Effector CD4-positive, alpha-beta T cell (primary cell): ENCODE measurements at places on chromosomes 7 and 10.

- DNase-seq: no peak
Observed at GRCh38 chr7:39644170-39644569, 20.8 kb downstream of the RALA start.

- no peak for DNase-seq
Observed at GRCh38 chr10:120825878-120826769, 25.0 kb upstream of the WDR11 start.

- DNase-seq: no peak
Observed at GRCh38 chr10:63866075-63866746, 345.0 kb downstream of the REEP3 start.

GRCh38 chr7:80764132-80764531 is 125.7 kb downstream of the CD36 start:
- DNase-seq: no peak

DNA sequence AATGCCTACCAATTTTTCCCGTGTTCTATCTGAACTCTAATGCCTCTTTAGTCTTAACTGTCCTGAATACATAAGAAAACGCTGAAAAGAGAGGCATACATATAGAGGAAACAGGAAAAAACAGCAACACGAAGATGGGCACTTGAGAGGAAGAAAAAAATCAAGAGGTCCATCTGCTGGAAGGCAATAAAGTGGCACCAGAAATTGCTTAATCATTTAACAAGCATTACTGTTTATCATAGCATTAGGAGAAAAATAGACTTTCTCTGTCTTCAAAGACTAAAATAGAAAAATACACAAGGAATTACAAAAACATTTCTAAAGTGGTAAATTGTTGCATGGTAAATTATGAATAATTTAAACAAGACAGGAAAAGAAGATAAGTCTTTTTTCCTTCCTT is 35.0 kb downstream of the NSUN6 start:
- no peak for DNase-seq

GRCh38 chr7:36814311-36814710 is 90.0 kb upstream of the AOAH start:
- no peak for DNase-seq

- DNase-seq: no peak
Observed at GRCh38 chr7:95550546-95550945, 45.8 kb downstream of the PDK4 start.

GRCh38 chr7:139666501-139666900 is 111.3 kb downstream of the HIPK2 start:
- no peak for DNase-seq

DNA sequence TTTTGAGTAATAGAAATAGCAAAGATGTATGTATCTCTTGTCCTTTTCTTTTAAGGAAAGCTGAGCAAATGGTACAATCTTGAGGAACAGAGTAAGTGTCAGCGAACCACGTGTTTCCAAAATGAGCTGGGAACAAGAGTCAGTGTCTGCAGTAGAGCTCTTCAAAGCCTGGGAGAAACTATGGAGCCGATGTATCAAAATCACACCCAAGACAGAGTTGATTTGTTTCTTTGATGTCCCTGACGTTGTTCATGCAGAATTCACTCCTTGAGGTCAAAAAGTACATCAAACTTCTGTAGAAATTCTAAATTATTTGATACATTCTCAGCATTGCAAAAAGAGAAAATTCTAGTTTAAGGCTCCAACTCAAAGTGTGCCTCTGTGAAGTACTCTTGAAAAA is 216.5 kb downstream of the SKIDA1 start:
- no peak for DNase-seq

DNA sequence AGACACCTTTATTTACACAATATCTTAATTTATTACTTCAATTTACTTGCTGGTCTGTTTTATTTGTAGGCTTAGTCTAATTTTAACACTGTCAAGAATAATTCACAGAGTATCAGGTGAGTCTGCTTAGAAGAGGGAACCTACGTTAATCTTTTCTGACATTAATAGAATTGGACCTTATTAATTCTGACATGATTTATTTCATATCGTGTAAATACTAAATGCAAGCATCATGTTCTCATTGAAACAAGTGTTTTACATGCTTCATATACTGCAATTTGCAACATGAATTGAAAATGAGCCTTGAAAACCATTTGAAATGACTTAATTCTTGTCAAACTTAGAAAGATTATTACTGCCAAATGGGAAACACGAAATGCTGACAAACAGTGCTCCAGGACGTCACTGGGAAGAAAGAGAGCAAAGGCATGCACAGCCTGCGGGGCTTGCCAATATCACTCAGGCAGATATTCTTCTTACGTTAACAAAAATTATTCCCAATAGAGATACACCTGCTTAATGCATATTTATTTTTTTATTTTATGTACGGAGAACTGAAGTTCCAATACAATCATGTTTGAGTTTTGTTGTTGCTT is 282.0 kb upstream of the AKR1E2 start:
- no peak for DNase-seq

GRCh38 chr10:77737608-77738007 is 100.0 kb upstream of the KCNMA1 start:
- no peak for DNase-seq

- DNase-seq: no peak
Observed at GRCh38 chr10:133277277-133277992, 767 bp upstream of the ADAM8 start.

DNA sequence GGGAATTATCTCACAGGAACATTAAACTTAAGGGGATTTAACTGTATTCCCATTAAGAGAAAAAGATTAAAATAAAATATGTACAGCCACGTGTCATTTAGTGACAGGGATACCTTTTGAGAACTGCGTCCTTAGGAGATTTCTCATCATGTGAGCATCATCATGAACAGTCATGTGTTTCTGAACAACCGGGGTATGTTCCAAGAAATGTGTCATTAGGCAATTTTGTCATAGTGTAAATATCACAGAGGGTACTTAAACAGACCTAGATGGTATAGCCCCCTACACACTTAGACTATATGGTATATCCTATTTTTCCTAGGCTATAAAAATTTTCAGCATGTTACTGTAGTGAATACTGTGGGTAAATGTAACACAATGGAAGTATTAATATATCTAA is 840.3 kb downstream of the CNTNAP2 start:
- no peak for DNase-seq

DNA sequence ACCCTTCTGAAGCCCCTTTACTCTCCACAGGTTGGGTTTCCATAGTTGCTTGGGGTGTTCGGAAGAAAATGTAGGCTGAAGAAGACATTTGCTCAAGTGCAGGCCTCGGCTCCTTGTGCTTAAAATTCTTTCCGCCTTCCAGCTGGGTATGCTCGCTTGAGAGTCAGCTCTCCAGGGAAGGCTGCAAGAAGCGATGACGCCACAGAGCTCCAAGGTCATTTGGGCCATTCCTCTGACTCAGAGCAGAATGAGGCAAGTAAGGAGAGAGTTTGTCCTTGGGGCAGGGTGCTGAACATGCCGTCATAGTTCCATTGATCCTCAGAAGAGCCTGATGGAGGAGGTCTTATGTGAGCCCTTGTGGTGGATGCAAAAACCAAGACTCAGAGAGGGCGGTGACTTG is 27.4 kb upstream of the HSPA12A start:
- DNase-seq: no peak

DNA sequence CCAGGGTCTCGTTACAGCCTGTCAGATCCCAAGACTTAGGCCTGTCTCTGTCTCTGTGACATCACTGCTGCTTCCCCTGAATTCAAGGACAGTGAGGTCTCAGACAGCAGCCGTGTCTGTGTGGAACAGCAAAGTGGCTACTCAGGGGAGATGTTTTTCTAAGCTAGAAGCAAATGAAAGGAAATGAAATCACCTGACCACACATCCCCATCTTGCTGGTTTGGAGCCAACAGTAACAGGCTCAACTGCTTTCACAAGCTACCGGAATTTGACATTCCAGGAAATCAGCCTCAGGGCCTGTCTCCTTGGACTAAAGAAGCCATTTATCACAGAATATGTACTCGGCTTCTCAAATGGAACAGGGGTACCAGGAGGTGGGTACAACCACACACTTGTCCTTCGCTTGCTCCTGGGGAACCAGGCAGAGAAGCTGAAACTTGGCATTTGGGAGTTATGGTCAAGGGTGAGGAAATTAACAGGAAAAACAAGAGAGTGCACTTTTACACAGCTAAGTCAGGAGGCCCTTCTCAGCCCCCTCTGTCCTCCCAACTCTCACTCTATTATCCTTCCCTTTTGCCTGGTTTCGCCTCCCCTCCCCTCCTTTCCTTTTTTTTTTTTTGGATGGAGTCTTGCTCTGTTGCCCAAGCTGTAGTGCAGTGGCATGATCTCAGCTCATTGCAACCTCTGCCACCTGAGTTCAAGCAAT is 73.2 kb downstream of the SPDYE5 start:
- DNase-seq: no peak

DNA sequence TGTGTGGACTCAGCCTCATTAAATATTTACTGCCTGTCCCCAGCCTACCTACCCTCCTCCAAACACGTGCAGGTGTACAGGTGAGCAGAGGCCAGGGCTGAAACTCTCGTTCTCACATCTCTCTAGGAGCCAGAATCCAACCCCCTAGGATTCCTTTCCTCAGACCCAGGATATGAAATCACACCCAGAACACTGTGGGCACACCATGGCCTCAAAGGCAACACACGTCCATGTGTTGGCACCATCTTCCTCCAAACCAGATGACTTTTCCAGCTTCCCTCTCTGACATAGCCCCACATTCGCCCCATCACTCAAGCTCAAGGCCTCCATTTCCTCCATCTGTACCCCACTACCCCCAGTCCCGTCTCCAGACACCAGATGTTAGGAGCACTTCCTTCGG is 51.8 kb upstream of the DUSP5 start:
- DNase-seq: no peak

DNA sequence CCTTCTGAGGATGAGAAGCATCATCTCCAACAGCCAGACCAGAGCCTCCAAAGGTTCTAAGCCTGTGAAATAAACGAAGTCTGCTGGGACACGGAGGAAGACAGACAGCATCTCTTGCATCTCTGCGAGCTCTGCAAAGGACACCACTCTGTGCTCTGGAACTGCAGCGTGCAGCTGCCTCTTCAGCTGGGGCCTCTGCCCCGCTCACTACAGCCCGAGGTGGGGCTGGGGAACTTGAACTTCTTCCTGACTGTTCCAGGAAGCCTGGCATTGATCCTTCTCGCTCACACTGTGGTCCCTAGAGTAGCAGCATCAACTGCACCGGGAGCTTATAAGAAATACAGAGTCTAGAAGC is 163.3 kb downstream of the USP6NL start:
- DNase-seq: no peak

- DNase-seq: no peak
Observed at GRCh38 chr10:109173937-109174336, 749.4 kb downstream of the XPNPEP1 start.

DNA sequence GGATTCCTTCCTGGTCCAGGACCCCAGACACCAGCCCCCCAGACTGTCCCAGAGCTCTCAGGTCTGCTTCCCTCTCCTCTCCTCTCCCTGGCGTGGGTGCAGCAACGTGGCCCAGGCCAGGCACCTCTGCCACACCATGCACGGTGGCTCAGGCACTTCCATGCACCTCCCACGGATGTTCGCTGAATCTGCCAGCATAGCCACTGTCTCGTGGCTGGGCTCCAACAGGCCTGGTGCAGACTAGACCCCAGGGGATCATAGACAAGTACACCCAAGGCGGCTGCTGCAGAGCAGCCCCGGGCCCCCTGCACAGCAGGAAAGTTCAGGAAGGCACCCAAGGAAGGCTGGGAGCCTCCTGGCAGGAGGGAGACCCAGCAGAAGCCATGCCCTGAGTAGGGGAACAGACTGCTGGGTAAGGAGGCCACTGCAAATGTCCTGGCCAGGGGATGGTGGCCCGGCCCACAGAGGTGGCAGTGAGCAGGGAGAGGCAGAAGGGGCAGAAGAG is 4.4 kb downstream of the RASGEF1A start:
- DNase-seq: no peak

DNA sequence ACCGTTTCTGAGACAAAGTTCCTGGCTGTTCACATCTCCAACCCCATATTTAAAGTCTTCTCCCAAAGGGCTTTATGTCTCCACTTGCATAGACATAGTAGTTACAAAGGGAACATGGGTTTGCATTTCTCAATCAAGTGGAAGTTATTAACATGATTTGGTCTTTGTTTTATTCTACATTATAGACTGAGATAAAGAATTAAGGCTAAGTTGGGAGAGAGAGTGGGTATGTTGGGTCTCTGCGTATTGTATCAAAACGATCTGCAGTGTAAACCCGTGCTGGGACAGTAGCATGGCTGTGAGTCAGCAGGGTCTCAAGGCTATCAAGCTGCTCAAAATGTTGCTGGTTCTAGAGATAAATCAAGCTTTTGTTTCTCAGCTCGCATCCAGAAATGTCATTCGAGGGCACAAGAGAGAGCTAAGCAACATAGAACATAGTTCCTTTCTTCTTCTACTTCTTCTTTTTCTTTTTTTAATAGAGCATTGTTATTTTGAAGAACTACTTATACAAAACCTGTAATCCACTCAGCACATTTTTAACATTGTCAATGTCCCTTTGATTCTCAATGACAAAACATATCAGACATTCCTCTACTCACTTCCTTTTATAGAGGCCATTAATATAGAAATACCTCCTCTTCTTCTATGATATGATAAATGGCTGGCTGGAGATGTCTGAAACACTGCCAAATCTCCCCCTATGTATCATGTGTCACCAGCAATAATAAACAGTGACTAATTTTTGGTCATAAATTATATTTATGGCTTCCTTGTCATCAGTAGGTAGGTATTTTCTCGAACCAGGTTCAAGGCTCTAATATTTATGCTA is 34.5 kb upstream of the RHOBTB1 start:
- no peak for DNase-seq

DNA sequence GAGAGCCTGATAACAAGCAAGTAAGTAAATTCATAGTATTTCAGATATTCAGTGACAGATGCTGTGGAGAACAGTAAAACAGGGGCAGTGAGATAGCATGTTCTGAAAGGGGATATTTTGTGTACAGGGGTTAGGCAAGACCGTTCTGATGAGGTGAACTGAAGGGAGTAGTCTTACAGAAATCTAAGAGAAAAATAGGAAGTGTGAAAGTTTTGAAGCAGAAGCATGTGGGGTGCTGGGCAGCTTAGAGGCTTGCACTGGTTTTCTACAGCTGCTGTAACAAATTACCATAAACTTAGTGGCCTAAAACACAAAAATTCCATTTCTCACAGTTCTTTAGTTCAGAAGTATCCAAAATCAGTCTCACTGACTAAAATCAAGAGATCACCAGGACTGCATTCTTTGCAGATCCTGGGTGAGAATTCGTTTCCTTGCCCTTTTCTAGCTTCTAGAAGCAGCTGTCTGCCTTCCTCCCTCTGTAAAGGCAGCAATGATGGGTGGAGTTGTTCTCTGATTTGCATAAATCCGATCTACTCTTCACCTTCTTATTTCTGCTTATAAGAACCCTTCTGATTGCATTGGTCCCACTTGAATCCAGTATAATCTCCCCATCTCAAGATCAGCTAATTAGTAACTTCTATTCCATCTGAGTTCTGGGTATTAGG is 7.5 kb upstream of the KLF14 start:
- no peak for DNase-seq

DNA sequence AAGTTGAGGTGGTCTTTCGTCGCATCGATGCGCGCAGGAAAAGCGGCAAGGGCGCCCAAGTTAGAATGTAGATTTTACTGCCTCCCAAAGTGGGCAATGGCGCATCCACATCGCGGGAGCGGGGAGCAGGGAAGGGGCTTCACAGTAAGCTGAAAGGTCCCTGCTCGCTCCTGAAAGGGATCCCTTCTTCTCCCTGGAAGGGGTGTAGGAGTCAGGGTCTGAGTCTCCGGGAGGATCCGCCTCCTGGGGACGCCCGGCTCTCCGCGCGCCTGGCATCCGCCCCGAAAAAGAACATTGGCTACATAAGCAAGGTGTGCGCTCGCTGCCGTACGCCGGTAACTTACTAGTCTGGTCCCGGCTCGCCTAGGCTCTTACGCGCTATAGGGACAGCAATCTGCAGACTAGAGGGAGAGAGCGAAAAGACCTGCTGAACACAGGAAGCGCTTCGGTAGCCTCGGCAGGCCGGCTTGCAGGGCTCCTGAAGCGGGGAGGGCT is 804 bp downstream of the UNC5B start:
- DNase-seq: no peak
